Activated CD4-positive, CD25-positive, alpha-beta regulatory T cell treated with anti-CD3 and anti-CD28 coated beads, Interleukin-2, amount 50 U/mL, for 16 hours (primary cell): ENCODE measurements at places on chromosomes 11 and 22.

GRCh38 chr11:46490666-46491065, 99.1 kb upstream of the CHRM4 start:
- no peak for DNase-seq

- DNase-seq: no peak
Observed at GRCh38 chr11:132779497-132779896, 752.8 kb downstream of the OPCML start.

- DNase-seq: no peak
Observed at GRCh38 chr22:45843986-45844385, 133.0 kb downstream of the WNT7B start.

GRCh38 chr11:20360650-20361049, 2.9 kb upstream of the HTATIP2 start:
- DNase-seq: no peak

GRCh38 chr11:89437317-89437716, 53.9 kb downstream of the NOX4 start:
- DNase-seq: no peak

DNA sequence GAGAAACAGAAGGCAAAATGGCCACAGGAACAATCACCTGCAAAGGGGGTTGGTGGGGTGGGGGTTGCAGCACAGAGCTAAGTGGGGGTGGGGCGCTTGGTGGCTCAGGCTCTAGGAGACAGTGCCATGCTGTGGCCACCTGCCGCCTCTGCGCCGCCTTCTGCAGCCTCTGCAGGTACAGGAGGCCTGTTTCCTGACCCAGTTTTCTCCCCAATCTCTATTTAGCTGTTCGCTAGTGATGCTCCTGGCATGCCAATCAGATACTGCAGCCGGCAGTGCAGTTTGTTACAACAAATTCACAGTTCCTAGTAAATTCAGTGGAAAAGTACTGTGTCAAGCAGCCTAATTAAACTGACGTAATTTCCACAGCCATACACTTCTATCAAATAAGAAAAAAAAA, 106.4 kb downstream of the SERGEF start:
- no peak for DNase-seq

GRCh38 chr22:23608583-23608982, 23.5 kb downstream of the DRICH1 start:
- DNase-seq: no peak
